Activated T-helper 17 cell treated with anti-CD3 and anti-CD28 coated beads, Interleukin-2, amount 50 U/mL, for 72 hours (primary cell): ENCODE measurements at places on chromosomes 11 and 22. TPM values are rescaled to one million over a fixed set of nuclear protein-coding genes. Genes with fewer than 3 reads are reported as not detected.

The LRRC32 gene
- total RNA-seq, result 4.5 TPM

The CCDC81 gene
- 1.0 TPM for total RNA-seq

The SMC1B gene
- 0.43 TPM for total RNA-seq

The OR52N4 gene
- 1.8 TPM for total RNA-seq

The TNKS1BP1 gene
- total RNA-seq, result 13.6 TPM

The DLAT gene
- 49.1 TPM for total RNA-seq

The NRGN gene
- 8.0 TPM for total RNA-seq

- no peak for ATAC-seq
Measured at GRCh38 chr11:134082990-134083389, 14.1 kb downstream of the JAM3 start.

DNA sequence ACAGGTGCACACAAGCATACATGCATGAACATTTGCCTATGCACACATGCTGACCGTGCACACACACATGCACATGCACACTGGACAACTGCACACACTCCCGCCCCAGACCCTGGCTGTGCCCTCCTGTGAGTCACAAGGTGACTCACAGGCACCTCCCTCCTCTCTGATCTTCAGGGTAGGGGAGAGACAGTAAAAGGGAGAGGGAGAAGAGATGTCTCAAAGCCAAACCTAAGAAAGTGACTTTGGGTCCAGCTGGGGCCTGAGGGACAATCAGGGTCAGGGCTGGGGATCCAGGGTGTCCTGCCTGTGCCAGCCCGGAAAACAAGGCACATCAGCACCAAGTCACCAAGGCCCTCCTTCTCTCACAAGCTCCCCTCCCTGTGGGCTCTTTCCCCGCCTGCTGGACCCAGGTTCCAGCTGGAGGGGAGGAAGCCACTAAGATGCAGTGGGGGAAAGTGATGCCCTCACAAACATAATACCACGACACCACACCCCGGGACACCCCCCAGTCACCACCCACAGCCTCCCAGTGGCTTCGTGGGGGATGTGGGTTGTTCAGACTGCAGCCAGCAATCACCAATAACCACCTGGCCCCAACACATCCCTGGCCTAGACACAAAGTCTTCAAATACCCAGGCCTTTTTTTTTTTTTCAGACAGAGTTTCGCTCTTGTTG is 39.3 kb downstream of the PDGFB start:
- peak; percentile 96 for ATAC-seq

DNA sequence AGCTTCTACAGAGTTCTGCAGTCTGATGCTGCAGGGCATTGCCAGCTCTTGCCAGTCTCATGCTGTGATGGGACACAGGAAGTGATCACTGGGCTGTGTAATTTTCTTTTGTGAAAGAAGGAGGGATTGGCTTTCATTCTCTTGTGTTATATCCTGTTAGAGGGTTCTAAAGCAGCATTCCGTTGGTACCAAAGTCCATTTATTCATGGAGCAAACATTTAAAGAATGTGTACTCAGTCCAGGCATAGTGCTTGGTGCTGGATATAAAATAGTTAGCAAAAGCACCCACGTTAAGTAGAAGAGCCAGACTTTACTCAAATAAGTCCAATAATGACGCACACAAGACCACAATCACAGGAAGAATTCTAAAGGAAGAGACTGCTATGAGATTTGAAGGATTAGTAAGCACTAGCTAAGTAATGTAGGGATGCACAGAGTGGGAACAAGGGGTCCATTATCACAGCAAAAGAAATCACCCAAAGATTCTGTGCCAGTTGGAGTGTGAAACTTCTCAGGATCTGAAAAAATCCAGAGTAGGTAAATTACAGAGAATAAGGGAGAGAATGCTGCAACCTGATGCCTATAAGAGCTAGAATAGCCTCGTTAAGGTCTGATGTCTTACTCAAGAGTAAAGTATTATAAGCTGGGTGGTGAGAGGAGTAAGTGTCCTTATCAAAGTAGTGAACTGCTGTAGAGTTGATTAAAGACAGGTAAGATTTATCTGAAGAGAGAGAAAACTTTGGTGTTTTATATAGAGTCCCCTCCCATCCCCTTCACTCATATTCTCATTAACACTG is 728.3 kb downstream of the METTL15 start:
- no peak for ATAC-seq

DNA sequence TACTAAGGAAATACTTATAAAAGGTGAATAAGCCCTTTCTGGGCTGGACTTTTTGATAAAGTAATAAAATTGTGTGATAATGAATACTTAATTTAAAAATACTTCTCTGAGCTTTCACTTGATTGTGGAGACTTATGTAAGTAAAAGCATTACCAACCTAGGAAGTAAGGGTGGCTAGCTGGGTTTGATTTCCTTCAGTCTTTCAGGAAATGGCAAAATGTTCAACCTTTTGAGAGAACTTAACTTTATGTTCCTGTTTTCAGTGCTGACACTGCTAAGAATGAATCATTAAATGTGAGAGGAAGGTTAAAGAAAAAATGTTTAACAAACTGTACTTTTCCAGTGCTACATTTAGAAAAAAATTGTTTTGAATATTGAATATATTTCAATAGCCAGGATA is 900.3 kb downstream of the METTL15 start:
- ATAC-seq, result no peak

DNA sequence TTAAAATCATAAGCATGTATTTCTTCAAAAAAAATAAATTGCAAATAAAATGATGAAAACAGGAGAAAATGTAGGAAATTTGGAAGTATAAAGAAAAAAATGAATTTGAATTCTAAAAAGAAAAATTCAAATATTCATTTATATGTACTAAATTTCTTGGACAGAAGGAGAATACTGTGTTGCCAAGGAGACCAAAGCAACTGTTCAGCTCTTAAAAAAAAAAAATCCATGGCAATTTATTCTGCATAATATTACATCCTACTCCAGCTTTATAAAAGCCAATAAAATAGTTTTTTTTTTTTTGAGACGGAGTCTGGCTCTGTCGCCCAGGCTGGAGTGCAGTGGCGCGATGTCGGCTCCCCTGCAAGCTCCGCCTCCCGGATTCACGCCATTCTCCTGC is 6.0 kb downstream of the PGM2L1 start:
- ATAC-seq, result no peak

- ATAC-seq, result peak; percentile 83
Measured at GRCh38 chr11:64357904-64358535, 942 bp upstream of the RPS6KA4 start.

GRCh38 chr11:97982512-97982911 is 1038.2 kb upstream of the CNTN5 start:
- ATAC-seq, result no peak

DNA sequence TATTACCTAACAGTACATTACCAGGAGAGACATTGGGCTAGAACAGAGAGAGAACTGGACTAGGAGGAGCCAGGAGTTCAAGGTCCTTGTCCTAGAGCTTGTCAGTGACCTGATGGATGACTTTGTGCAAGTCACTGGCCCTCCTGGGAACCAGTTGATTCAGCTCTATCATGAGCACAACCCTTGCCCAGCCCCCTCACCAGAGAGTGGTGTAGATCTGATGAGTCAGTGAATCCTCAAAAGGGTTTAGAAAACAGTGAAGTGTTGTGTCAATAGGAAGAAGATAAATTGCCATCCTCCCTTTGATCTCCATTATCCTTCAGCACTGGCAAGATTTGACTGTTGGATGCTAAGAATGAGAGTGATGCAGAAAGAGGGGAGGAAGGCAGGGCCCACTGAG is 24.3 kb downstream of the NEU3 start:
- ATAC-seq, result peak; percentile 44

GRCh38 chr11:75627906-75628668 is 40.8 kb downstream of the MAP6 start:
- no peak for ATAC-seq

- no peak for ATAC-seq
Measured at GRCh38 chr11:73167363-73167954, 25.3 kb upstream of the FCHSD2 start.

- no peak for ATAC-seq
Measured at GRCh38 chr11:46364056-46364455, 16.8 kb downstream of the DGKZ start.

GRCh38 chr22:22171357-22172218 is 73.0 kb upstream of the VPREB1 start:
- ATAC-seq, result no peak

GRCh38 chr11:76947190-76947589 is 86.5 kb downstream of the ACER3 start:
- no peak for ATAC-seq

DNA sequence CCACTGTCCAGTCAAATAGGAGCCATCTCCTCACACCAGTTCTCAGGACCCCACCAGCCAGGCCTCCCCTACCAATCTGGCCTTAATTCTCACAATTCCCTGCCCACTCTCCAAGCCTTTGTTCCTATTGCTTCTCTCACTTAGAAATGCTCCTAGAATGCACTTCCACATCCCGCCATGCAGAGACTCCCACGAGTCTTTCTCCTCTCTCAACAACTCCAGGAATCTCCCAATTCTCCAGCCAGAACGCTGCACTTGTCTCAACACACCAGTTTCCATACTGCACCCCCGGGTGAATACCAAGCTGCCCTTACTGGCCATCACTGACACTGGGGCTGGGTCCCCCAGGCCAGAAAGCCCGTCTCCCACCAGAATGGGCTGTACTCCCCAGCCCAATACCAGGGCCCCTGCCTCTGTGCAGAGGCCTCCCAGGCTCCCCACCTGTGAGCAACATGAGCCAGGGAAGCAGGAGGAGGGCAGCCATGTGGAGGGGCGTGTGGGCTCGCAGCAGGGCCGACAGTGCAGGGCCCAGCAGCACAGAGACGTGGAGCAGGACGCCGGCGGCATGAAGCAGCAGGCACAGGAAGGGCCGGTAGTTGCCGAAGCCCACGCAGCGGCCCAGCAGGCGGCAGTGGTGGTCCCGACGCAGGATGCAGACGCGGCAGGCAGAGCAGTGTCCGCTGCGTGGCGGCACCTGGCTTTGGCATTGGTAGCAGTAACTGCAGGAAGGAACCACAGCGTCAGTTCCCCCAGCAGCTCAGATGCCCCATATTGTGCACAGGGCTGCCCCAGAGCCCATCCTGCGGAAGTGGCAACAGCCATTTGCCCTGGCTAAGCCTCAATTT is 2.4 kb downstream of the ZDHHC24 start:
- ATAC-seq, result peak; percentile 6

DNA sequence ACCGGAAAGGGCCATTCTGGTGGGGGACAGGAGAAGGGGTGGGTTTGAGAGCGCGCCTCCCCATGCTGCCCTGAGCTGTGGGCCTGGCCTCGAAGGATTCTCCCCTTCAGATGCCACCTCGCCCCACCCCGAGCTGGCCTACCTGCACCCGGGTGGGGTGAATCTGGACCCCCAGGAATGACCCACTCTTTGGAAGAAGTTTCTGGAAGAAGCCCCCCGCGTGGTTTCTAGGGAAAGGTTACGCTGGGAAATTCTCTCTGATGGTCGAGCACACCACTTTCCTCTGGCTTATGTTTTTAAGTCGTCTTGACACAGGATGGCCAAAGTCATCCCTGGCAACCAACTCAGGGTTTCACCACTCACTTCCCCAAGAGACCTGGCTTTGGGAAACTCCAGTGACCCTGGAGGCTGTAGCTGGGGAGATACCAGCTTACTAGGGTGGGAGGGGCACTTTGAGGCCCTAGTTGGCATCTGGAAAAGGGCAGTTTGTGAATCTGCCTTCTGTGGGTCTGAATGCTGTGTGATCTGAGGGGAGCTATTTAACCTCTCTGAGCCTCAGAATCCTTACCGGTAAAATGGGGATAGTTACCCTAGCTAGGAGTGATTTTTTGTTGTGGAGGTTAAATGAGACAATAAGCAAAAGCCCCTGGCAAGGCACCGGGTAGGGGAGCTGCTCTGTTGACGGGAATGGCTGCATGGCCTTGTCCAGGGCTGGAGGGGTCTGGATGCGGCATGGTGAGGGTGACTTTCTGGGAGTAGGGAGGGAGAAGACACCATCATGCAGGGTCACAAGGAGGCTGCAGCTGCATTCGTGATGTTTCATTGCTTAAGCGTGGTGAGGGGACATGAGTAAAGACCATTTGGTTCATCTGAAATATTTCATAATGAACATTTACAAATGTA is 45.3 kb upstream of the ACCSL start:
- no peak for ATAC-seq

DNA sequence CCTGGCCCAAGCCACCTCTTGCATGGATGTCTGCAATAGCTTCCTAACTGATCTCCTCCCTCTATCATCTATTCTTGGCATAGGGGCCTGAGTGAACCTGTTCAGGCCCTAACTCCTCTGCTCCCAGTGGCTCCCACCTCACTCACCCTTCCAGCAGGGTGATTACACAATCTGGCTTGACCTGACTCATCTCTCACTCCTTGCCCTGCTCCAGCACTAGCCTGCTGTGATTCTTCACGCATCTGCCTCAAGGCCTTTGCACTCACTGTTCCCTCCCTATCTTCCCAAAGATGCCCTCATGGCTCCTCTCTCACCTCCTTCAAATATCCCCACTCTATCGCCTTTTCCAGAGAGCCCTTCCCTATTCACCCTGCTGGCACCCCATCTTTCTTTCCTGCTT is 10.5 kb downstream of the SCN4B start:
- no peak for ATAC-seq

DNA sequence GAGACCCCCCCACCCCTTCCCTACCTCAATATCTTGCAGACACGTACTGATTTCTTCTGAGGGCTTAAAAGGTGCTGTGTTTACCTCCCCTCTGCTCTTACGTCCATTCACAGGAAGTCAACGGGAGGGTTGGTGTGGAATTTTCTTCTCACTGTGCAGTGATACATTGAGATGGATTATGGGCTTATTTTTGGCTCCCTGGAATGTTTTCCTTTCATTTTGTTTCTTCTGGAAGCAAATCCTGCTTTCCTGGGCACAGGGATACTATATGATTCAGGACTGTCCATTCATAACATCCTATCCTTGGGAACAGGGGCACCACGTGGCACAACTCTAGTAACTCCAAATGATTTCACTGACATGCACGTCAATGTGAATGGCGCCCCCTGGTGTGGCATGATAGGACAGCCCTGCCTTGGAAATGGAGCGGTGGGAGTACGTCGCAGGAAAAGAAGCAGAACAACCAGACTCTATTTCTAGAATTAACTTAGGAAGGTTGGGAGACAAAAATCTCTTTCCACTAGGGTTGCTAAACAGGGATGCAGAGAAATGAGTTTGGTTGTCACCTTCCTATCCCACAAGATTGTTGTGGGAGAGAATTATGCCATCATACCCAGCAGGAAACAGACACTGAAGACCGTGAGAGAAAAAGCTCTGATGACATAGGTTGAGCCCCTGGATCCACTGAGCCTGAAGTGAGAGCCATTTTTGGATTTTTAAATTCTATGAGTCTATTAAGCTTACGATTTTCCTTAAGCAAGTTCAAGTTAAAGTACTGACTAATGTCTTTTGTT is 146.5 kb upstream of the RAG2 start:
- ATAC-seq, result peak; percentile 50

- ATAC-seq, result no peak
Measured at GRCh38 chr22:44543781-44544477, 45.9 kb upstream of the RTL6 start.

DNA sequence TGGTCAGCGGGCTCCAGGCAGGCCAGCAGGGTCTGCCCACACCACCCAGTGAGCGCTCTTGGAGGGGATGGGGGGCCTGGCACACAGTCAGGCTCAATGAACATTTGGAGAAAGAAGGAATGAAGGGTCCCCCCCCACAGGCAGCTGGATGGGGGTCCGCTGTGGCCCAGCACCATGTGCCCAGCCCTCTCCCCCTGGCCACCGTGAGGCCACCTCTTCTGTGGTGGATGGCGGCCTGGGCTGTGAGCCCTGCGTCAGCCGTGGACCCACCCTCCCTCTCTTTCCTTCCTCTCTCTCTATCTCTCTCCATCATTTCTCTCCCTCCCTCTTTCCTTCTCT is 35.1 kb upstream of the MUC5AC start:
- no peak for ATAC-seq

- no peak for ATAC-seq
Measured at GRCh38 chr11:100105982-100106358, 581.1 kb upstream of the ARHGAP42 start.

GRCh38 chr11:16923987-16924386 is 90.2 kb downstream of the PLEKHA7 start:
- no peak for ATAC-seq
